ENCODE measurements at places on chromosomes 12 and 14. TPM values are rescaled to one million over a fixed set of nuclear protein-coding genes. Genes with fewer than 3 reads are reported as not detected.
A peak's percentile ranks its signal among the peaks of the same experiment; 100 is the strongest.

GRCh38 chr12:94806617-94807016 lies 156.3 kb upstream of the TMCC3 start:
- DNase-seq: no peak

CD163 gene
- total RNA-seq: not detected

GRCh38 chr12:71183846-71184245 lies 26.0 kb upstream of the TSPAN8 start:
- DNase-seq: no peak

- DNase-seq: no peak
These were observed 21.6 kb downstream of the ASPG start for GRCh38 chr14:104107101-104107581.

DNA sequence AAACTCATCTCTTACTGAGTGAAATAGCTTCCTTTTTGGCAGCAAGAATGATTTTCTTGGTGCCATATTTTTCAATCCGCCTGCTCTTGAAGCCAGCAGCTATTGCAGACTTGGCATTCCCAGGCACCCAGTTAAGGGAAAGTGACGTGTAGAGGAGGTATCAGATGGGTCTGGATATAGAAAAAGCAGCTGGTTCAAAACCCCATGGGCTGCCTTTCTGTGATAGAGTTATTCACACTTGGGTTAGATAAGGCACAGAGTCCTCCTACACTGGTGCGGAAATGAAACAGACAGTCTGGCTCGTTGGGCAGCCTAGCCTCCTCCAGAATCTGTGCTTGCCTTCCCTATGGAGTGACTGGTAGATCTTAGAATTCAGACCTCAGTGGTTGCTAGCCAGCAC lies 62.2 kb downstream of the PTPN11 start:
- no peak for DNase-seq

LIN7A gene
- 31.7 TPM for total RNA-seq

DNA sequence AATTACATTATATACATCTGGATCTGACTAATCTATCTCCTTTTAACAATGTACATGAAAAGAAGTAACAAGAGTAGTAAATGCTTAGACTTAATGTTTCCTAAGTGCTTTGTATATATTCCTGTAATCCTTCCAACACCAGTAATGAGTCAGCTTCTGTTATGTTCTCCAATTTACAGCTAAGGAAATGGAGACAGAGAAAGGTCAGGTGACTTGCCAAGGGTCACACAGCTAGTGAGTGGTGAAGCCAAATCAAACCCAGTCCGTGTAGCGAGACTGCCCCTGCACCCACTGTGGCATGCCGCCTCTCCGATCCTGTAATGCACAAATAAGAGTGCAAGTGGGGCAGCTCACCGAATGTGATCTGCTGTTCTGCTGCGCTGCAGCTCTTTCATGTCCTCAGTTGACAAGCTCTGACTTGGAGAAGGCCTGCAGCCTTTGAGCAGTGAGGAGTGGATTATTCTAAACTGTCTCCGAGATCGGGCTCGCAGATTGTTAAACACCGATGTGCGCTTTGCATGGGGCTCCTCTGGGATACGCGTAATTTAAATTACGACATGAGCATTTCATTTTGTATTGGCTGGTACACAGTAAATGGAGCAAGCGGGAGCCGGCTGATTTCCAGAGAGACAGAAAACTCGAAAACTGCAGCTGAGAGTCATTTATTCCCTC lies 65.1 kb upstream of the KTN1 start:
- DNase-seq: no peak

MYL2 gene
- not detected for total RNA-seq

CLEC4E gene
- total RNA-seq: not detected

KRT78 gene
- total RNA-seq: not detected

- no peak for DNase-seq
These were observed 12.0 kb downstream of the FUT8 start for GRCh38 chr14:65424531-65424930.

TCL1B gene
- not detected for total RNA-seq

- DNase-seq: no peak
These were observed 5.0 kb downstream of the CRIP2 start for GRCh38 chr14:105479431-105480158.

NOVA1 gene
- total RNA-seq: 37.9 TPM

DNA sequence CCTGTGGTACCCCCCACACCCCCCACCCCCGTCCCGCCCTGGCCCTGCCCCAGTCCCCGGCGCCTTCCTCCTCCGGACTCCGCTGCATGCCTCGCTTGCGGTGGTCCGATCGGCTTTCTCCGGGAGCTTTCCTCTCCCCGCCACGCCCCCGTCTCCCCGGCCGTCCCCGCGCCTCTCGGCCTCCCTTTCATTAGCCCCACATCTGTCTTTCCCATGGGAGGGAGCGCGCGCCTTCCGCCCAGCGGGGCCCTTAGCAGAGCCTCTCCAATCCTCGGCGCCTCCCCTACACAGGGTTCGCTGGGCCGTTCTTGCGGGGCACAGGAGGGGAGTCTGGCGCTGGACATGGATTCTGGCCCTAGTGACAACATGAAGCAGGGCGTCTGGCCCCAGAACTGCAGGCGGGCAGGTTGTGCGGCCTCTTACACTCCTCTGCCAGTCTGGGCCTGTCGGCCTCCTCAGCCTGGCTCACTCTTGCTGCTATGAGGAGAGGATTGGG lies 1.5 kb upstream of the EFS start:
- DNase-seq: peak; percentile 97

All from neural progenitor cell (in vitro differentiated cells).